Stimulated activated CD4-positive, alpha-beta T cell treated with anti-CD3 and anti-CD28 coated beads, Interleukin-2, amount 100 ng/mL, for 4 hours (primary cell): ENCODE measurements at places on chromosomes 7 and 10.

GRCh38 chr7:99124751-99125504, 19.0 kb downstream of the SMURF1 start:
- DNase-seq, result no peak

- DNase-seq, result peak; percentile 13
Observed at GRCh38 chr7:92691578-92691977, 101.4 kb upstream of the FAM133B start.

- no peak for DNase-seq
Observed at GRCh38 chr7:81562581-81562980, 207.3 kb downstream of the HGF start.

DNA sequence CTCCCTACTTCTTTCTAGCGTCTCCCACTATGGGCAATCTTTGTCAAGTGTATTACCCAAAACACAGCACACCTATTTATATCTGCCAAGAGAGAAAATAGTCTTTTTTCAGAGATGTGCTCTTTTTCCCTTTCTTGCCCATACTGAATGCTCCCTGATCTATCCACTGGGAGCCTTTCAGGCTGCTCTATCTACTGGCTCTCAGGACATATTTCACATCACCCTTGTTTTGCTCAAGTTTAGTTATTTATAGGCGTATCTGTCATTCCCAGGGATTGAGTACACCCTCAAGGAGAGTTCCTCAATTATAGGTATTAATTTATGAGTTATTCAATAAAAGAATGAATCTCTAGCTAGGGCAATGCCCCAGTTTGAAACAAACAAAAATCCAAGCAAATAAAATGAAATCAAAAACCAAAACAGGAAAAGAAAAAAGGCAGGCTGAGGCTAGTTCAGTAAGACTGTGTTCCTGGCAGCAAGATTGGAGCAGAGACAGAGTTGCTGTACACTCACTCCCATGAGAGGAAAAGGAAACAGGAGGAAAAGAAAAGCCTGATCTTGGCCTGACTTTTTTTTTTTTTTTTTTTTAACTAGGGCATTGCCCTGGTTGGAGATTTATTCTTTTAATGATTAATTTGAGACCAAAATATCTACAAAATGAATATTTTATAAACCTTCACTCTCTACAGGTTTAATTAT, 665.9 kb upstream of the PCDH15 start:
- DNase-seq, result no peak

DNA sequence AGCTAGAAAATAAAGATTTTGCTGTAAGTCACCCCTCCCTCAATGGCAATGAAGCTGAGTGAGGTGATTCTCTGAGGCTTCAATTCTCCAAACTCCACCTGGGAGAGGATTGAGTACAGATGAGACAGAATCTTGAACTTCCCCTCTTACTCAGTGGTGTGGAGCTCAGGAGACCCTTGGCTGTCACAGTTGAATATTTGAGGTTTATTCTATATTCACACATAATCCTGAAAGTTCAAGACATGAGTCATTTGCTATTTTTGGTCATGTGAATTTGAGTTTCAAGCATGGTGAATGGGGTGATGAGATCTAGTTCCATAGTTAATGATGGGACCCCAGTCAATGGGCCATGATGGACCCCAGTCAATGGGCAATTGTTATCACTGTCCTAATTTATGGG, 13.9 kb upstream of the TECTB start:
- no peak for DNase-seq

DNA sequence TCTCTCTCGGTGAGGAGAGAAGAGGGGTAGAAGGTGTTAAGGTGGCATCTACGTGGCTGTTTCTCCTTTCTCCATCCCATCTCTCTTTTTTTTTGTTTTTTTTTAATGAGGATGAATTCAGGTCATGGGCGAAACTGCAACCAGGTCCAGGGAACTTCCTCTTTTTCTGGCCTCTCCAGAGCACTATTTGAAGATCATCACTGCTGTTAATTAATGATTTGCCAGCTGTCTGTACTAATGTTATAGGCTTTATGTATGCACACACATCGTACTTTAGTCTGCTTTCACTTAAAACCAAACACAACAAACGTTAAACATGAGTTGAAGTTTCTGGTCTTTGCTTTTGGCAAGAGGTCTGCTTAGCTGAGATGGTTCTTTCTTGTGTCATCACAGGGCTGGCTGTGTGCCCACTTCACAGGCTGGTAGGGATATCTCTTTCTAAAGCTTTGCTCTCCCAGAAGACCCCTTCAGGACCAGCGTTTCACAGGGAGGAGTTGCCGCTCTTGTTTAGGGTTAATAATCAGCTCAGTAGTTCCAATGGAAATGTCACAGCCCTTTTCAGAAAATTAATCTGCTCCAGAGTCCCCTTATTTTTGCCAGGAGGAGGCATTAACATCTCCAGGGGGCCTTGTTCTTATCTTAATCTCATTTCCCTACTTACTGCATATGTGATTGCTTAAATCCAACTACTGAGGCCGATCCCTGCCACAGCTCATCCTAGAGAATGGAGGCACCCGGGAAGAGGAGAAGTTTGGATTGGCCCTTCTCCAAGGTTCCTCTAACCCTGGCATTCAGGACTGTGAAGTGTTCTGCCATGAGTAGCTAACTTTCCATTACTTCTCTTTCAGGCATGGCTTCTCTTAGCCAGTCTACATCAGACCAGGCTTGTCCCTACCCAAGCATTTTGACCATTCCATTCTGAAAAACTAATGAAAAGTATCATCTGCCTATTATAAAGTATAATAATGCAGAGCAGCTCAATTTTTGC, 273.9 kb upstream of the NFE2L3 start:
- no peak for DNase-seq

DNA sequence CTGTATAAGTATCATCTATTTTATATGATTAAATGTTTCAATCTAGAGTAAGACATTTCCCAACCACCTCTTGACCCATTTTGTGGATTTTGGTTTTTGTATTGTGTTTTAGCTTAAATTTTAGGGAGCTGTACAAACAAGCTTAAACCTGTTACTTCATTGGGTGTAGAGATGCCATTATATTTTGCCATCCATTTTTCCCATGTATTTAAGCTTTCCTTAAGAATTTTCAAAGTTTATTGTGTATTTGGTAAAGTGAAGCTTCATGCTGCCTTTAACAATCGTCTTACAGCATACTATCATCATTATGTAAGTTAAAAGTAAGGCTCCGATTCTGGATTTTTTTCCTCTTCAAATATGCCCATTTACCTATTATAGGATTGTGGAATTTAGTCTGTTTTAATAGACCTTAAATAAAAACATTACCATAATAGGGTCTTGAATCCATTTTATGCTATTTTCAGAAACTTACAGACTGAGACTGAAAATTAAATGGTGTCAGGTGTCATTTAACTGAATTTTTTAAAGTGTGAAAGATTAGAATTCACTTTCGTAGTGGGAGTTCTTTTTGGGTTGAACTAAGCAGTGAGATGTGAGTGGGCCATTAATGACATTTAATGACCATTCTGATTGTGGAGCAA, 2.2 kb downstream of the KMT2E start:
- no peak for DNase-seq

GRCh38 chr7:103391976-103392375, 44.5 kb downstream of the PSMC2 start:
- DNase-seq, result no peak

DNA sequence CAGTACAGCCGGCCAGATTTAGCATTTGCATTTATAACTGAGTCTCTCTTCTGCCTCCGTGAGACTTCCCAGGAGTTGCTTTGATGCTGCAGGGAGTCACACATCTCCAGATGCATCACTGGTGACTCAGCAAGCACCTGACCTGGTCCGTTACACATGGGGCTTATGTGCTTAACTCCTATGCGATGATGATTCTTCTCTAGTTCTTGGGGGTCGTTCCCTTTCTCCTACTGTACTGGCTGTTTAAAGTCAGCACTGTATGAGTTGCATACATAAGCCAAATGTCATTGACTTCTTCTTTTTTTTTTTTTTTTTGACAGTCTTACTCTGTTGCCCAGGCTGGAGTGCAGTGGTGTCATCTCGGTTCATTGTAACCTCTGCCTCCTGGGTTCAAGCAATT, 13.0 kb upstream of the AKR1E2 start:
- no peak for DNase-seq

GRCh38 chr10:122054048-122055025, 65.4 kb downstream of the TACC2 start:
- no peak for DNase-seq

GRCh38 chr7:88391247-88391646, 84.6 kb upstream of the STEAP4 start:
- DNase-seq, result no peak
